ENCODE measurements at places on chromosomes 13 and 19.

DNA sequence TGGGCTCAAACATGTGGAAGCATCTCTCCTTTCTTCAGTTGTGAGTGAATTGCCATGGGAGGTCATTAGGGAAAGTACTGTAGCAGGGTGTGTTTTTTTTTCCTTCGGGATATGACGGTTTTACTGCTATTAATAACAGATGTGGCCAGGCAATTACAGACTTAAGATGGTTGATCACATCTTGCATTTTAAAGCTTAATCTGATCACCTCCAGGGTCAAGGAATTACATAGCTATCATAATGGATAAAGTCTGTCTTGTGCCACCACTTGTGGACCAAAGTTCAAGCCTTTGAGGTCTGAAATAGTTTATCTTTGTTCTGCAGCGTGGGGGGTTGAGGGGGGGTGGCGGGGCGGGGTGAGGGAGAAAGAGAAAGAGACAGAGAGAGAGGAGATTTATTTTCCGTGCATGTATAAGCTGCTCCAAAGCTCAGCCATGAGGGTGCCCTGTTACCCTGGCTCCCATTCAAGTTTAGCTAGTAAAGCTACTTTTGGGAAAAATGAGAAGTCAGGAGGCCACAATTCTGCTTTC is 5.5 kb upstream of the SERP2 start:
- DNase-seq: no peak

DNA sequence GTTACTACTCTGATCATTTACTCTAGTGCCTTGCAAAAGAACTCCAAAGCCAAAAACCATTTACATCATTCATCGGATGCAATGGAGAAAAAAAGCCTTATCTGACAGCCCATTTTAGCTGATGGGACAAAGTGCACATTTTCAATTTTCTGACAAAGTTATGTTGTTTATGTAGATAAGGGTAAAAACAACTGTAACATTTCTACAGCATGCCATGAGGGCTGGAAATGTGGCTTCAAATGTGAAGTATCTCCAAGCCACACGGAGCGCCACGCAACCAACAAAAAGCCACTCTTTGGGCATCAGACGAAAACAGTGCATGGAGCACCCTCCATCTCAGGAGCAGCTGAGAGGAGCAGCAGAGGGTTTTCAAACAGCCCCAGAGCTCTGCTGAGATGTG is 364.6 kb upstream of the ZNF507 start:
- no peak for DNase-seq

GRCh38 chr19:46466536-46467196 is 4.7 kb downstream of the PNMA8A start:
- no peak for DNase-seq

DNA sequence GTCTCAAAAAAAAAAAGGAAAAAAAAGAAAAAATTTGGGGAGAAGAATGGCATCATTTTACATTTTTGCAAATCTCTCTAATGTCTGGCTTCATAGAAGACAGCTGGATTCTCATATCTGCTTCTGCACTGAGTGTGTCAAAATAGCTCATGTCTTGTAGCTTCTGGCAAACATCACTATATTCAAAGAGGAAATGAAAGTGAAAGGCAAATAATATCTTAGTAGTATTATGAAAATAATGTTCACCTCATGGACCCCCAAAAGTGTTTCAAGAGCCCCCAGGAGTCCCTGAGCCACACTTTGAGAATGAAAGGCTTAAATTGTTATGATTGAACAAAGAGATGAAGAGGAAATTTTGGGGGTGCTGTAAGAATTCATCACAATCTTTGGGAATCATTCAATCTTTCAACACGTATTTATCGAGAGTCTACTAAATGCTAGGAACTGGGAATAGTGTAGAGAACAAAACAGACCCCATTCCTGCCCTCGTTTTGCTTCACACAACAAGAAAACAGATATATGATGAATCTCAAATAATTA is 1.2 kb upstream of the SLC6A16 start:
- DNase-seq: no peak

GRCh38 chr13:98503175-98504028 is 73.5 kb downstream of the STK24 start:
- DNase-seq: no peak

- no peak for DNase-seq
Observed at GRCh38 chr13:66933994-66934393, 296.1 kb downstream of the PCDH9 start.

DNA sequence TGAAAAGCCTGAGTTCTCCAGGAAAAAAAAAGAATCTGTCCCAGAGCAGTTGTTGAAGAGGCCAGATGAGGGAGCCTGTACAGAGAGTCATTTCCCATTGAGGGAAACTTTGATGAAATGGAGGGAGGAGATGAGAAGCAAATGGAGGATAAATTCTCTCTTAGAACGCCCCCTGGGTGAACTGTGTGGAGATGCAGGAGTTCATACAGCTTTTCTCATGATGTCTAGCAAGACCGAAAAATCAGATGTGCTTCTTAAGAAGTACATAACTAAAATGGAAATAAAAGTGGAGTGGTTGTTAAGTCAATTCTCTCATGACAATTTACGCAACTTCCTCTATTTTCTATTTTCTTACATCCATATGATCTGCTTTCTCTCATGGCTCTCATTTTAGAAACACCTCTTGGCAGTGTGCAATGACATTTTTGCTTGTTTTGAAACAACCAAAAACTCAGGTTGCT is 1263.1 kb downstream of the PCDH9 start:
- no peak for DNase-seq

- no peak for DNase-seq
Observed at GRCh38 chr13:50133358-50133953, 118.2 kb downstream of the KCNRG start.

DNA sequence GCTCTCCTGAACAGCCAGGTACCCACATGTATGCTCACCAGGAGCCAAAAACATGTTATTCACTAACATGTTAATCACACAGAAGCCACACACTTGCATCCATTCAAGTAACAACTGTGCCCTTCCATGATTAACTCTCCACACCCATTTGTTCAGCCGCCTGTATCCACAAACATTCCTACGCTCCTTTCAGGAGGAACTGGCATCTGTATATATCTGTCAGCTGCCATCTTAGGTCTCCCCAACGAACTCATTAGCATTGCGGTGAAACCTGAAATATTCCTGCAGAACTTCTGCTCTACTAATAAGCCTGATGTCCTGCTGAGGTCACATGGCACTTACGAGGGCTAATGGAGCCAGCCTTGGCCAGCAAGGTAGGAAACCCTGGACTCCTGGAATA is 33.0 kb downstream of the OLFM2 start:
- no peak for DNase-seq

GRCh38 chr13:29743201-29743786 is 107.1 kb downstream of the UBL3 start:
- DNase-seq: no peak

- no peak for DNase-seq
Observed at GRCh38 chr13:95541308-95541707, 11.2 kb upstream of the CLDN10 start.

- no peak for DNase-seq
Observed at GRCh38 chr13:102609696-102610095, 12.9 kb downstream of the TPP2 start.

- DNase-seq: no peak
Observed at GRCh38 chr19:2624537-2625091, 77.9 kb downstream of the GNG7 start.

DNA sequence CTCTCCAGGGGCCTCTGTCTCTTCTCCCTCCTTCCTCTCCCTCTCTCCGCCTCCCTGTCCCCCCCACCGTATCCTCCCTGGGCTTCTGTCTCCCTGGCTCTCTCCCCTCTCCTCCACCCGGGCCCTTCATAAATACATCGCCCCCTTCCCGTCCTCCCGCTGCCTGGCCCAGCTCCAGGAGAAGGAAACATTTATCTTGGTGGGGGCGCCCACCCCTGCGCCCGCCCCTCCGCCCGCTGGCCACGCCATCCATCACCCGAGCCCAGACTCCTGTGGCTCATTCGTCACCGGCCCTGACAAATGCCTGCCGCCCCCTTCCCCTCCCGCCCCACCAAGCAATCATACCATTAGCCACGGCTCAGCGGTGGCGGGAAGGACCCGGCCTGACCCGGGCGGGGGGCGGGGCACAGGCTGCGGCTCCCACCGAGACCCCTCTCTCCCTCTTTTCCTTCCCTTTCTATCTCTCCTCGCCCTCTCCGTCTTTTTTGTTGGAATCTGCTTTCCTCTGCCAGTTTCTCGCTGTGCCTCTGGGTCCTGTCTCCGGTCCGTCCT is 2.6 kb upstream of the MEIS3 start:
- DNase-seq: peak; percentile 35

DNA sequence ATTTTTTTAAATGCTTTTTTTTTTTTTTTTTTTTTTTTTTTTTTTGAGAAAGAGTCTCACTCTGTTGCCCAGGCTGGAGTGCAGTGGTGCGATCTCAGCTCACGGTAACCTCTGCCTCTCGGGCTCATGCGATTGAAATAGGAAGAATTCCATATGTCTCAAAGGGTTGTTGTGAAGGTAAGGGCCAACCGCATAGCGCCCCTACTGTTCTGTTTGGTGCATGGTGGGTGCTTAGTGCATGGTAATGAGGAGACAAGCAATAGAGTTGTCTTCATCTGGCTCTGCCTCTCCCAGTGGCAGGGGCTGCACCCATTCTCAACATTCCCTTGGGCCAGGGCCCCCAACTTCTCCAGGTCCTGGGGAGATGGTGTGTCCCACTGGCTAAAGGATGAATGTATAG is 68.7 kb downstream of the RASL11A start:
- DNase-seq: no peak

DNA sequence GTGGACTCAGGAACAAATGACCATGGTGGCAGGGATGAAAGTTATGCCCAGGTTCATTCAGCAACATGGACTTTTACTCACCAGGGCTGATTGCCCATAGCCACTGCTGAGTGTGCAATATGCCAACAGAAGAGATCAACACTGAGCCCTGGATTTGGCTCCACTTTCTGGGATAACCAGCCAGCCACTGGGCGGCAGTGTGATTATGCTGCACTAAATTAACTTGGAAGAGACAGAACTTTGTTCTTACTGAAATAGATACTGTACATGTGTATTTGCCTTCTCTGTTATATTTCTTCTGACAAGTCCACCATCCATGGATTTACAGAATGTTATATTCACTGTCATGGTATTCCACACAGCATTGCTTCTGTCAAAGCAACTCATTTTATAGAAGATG is 257.4 kb downstream of the TDRD3 start:
- DNase-seq: no peak

GRCh38 chr19:33343859-33344572 is 29.5 kb upstream of the CEBPG start:
- DNase-seq: no peak

- DNase-seq: peak; percentile 100
Observed at GRCh38 chr19:49451430-49452181, at the start of gene PIH1D1. TSS of gene PIH1D1 (minus strand) at chr19:49451814. CDS start at chr19:49451574, 240 bp downstream.

- DNase-seq: no peak
Observed at GRCh38 chr19:28864577-28865042, 348.3 kb downstream of the UQCRFS1 start.

DNA sequence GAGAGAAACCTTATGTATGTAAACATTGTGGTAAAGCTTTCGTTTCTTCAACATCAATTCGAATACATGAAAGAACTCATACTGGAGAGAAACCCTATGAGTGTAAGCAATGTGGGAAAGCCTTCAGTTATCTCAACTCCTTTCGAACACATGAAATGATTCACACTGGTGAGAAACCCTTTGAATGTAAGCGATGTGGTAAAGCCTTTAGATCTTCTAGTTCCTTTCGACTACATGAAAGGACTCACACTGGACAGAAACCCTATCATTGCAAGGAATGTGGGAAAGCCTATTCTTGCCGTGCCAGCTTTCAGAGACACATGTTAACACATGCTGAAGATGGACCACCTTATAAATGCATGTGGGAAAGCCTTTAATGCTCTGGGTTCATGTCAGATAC is 24.7 kb downstream of the ZNF136 start:
- no peak for DNase-seq

- no peak for DNase-seq
Observed at GRCh38 chr19:54502518-54503048, at the start of gene LAIR2. TSS of gene LAIR2 (plus strand) at chr19:54502831. CDS start at chr19:54502919, 88 bp downstream.

GRCh38 chr19:6828698-6829633 is 56.5 kb downstream of the VAV1 start:
- DNase-seq: no peak

- no peak for DNase-seq
Observed at GRCh38 chr19:18502638-18503294, 19.1 kb downstream of the ELL start.

GRCh38 chr13:21625366-21625765 is 21.4 kb upstream of the MICU2 start:
- DNase-seq: peak; percentile 1

- DNase-seq: no peak
Observed at GRCh38 chr13:102400675-102401145, 1.1 kb downstream of the FGF14 start.

DNA sequence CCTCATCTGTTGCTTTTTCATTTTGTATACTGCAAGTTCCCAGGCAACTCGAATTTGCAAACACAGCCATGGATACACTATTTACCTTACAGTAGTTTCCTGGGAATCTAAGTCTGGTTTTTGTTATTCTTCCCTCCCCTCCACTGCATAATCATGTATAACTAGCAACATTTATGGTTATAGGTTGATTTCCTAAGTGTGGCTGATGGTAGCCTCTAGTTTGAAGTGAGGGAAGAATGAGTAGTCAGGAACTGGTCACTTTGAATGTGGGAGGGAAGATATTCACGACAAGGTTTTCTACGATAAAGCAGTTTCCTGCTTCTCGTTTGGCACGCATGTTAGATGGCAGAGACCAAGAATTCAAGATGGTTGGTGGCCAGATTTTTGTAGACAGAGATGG is at the start of gene KCNRG:
Gene KCNRG (plus strand): TSS at position 187 of the 400 bp plus-strand sequence. CDS start 50 bp downstream, at position 237.
- no peak for DNase-seq

DNA sequence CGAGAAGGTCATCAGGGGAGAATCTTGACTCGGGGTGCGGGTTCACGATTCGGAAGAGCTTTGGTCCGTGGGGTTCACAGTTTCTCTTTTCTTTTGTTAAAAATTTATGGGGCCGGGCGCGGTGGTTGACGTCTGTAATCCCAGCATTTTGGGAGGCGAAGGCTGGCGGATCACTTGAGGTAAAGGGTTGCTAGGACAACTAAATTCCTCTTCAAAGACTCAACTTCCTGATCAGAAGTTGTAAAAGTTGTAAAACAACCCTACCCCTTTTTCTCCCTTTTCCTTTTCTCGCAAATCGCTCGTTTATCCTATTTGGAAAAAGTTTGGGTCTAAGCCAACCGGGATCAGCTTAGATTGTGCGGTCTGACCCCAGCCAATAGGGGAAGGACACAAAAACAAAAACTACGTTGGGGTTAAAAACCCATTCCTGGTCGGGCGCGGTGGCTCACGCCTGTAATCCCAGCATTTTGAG is 673 bp downstream of the ZNF486 start:
- no peak for DNase-seq

DNA sequence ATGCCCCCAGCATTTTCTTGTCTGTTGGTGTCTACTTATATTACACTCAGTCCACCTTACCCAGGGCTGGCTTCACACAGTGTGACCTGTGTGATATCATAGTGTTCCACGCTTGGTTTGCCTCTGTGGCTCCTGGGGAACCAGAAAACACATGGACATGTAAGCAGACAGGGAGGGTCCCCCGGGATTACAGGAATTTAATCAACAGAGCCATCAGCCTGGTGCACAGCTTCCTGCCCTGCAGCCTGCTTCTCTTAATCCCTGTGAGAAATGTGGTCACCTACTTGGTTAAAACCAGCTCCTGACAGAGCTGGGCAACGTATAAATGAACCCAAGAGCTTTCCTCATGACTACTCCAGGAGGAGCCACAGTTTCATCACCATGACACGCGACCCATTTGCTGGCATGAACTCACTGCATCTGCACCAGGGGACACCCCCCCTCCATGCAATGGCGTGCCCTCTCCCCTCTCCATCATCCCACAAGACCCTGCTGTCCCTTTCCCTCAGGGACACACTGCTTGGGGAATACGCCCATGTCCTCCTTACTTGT is 152.1 kb downstream of the UQCRFS1 start:
- no peak for DNase-seq

- DNase-seq: no peak
Observed at GRCh38 chr13:102805680-102806079, 6.8 kb downstream of the BIVM start.
